Mesothelial cell of epicardium (in vitro differentiated cells): ENCODE measurements at places on chromosomes 4 and X.

- H3K36me3 ChIP-seq, result peaks cover 1% of the 10 kb centered on the region
- H3K27me3 ChIP-seq, result no peaks in the 10 kb centered on the region
- DNase-seq, result no peak
- peaks cover 36% of the 10 kb centered on the region for H3K4me1 ChIP-seq
- H3K27ac ChIP-seq, result no peak overlapping the region
Measured at GRCh38 chr4:181078196-181078595, 1165.0 kb upstream of the TENM3 start.

DNA sequence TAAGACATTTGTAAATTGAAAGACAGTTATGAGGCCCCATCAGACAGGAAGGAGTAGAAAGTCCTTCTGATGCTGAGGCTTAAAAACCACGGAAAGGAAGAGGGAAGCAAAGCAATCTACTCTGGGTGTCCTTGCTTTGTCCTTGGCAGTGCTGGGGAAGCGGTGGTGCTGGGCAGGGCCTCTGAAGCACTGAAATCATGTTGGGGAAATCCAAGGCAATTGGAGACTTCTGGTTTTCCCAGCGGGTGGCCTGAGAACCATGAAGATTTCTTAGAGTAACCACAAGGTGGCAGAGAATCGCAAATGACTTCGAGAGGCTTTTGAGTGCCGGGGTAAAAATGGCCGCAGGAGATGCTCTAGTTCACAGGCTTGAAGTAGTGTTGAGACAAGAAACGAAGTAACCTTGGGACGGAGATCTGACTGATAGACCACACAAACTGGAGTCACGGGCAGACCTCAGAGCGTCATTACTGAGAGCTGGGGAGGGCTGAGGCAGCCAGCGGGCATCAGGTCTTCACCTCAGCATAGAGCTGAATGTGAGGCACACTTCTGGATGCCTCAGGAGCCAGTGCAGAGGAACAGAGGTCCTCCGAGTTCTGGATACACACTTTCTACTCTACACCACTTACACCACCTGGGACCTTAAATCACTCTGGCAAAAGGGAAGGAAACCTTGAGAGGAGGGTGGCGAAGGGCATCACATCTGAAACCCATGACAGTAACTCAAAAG is 130.7 kb upstream of the GPRIN3 start:
- peaks cover 6% of the 10 kb centered on the region for H3K27me3 ChIP-seq
- DNase-seq, result no peak
- no peak overlapping the region for H3K4me3 ChIP-seq
- H3K27ac ChIP-seq, result no peak overlapping the region

- no peak overlapping the region for H3K4me3 ChIP-seq
- peaks cover 41% of the 10 kb centered on the region for H3K36me3 ChIP-seq
- no peak for DNase-seq
Measured at GRCh38 chr4:88897180-88897579, 159.8 kb downstream of the FAM13A start.

DNA sequence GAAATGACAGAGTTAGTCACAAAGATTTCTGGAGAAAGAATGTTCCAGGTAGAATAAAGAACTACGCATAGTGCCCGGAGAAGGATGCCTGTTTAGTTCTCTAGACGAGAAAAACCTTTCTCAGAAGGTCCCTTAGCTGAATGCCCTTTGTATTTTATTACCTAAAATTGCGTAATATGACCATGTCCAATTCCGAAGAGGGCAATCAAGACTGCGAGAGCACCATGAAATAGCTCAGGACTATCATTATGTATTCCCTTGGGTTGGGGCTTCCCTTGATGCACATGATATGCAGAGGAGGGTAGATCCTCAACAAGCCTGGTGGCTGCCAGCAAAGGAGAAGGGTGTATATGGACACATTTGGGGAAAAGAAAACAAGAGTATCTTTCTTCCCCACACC is 358.1 kb upstream of the FTHL17 start:
- H3K27me3 ChIP-seq, result no peaks in the 10 kb centered on the region
- no peak for DNase-seq
- peaks cover 4% of the 10 kb centered on the region for H3K4me1 ChIP-seq
- H3K4me3 ChIP-seq, result no peak overlapping the region
- peaks cover 3% of the 10 kb centered on the region for H3K36me3 ChIP-seq
- H3K27ac ChIP-seq, result no peak overlapping the region

- no peaks in the 10 kb centered on the region for H3K27me3 ChIP-seq
- H3K27ac ChIP-seq, result peak overlapping the region; percentile 81
- H3K36me3 ChIP-seq, result peaks cover 7% of the 10 kb centered on the region
- peak overlapping the region; percentile 93 for H3K4me3 ChIP-seq
- peaks cover 41% of the 10 kb centered on the region for H3K4me1 ChIP-seq
- DNase-seq, result no peak
Measured at GRCh38 chr4:152534541-152535359, 1.1 kb downstream of the FBXW7 start.

- DNase-seq, result no peak
- no peaks in the 10 kb centered on the region for H3K36me3 ChIP-seq
- H3K27me3 ChIP-seq, result no peaks in the 10 kb centered on the region
Measured at GRCh38 chrX:20693078-20693477, 426.4 kb upstream of the RPS6KA3 start.

DNA sequence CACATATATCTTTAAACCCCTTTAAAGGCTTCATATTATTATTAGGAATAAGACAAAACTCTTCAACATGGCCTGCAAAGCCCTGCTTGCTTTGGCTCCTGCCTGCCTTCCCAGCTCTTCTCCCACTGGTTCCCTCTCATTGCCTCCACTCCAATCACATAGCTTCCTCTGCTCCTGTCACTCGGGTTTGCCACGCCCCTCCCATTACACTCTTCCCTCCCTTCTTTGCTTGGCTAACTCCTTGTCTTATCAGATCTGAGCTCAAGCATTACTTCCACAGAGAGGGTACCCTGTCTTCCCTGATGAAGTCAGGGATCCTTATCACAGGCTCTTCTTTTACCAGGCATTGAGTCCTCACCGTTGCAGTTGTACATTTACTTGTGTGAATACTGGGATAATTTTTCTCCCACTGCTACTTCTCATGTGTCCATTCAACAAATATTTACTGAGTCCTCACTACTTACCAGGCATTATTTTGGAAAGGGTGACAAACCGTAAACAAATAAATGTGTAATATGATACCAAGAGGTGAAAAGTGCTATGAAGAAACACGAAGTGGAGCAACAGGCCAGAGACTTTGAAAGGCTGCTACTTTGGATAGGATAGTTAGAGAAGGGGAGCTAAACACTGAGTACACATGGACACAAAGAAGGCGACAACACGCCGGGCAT is 3.2 kb upstream of the VGLL1 start:
- H3K27ac ChIP-seq, result no peak overlapping the region
- no peaks in the 10 kb centered on the region for H3K27me3 ChIP-seq
- no peaks in the 10 kb centered on the region for H3K36me3 ChIP-seq

DNA sequence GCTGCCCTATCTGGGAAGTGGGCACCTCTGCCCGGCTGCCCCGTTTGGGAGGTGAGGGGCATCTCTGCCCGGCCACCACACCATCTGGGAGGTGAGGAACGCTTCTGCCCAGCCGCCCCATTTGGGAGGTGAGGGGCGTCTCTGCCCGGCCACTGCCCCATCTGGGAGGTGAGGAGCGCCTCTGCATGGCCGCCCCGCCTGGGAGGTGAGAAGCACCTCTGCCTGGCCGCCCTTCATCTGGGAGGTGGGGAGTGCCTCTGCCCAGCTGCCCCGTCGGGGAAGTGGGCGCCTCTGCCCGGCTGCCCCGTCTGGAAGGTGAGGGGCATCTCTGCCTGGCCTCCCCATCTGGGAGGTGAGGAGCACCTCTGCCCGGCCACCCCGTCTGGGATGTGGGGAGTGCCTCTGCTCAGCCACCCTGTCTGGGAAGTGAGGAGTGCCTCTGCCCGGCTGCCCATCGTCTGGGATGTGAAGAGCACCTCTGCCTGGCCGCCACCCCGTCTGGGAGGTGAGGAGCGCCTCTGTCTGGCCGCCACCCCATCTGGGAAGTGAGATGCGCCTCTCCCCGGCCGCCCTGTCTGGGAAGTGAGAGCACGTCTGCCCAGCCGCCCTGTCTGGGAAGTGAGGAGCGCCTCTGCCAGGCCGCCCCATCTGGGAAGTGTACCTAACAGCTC is 9.8 kb downstream of the PABPC1L2A start:
- H3K4me3 ChIP-seq, result no peak overlapping the region
- no peak for DNase-seq
- H3K27me3 ChIP-seq, result peaks cover 15% of the 10 kb centered on the region
- no peaks in the 10 kb centered on the region for H3K4me1 ChIP-seq

DNA sequence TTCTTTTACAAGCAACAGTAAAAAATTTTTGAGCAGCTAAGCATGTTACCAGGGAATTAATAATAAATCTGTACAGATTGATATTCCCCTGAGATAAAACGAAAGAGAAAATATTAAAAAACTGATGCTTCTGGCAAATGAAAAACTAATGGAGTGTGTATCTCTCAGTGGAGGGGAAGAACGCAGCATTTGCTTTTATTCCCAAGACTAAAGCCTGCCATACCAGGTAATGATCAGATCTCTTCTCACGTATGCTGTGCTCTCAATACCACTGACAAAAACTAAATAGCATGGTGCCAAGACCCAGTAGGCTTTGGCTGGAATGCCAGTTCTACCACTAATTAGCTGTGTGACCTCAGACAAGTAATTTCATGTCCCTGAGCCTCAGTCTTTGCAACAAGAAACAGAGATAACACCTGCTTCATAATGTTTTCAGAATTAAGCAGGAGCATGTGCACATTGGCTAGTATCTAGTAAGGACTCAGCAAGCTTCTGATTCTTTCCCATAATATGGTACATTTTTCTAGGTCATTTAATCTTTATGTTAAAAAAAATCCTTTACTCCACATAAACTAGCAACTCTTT is 179.6 kb downstream of the CENPC start:
- H3K4me1 ChIP-seq, result peaks cover 37% of the 10 kb centered on the region
- no peak overlapping the region for H3K4me3 ChIP-seq
- DNase-seq, result no peak
- no peaks in the 10 kb centered on the region for H3K27me3 ChIP-seq

- no peak overlapping the region for H3K4me3 ChIP-seq
- DNase-seq, result no peak
- H3K36me3 ChIP-seq, result no peaks in the 10 kb centered on the region
- H3K4me1 ChIP-seq, result peaks cover 24% of the 10 kb centered on the region
Measured at GRCh38 chr4:185738038-185738552, 73.9 kb downstream of the SORBS2 start.

- H3K36me3 ChIP-seq, result no peaks in the 10 kb centered on the region
- no peak overlapping the region for H3K4me3 ChIP-seq
- DNase-seq, result no peak
- no peaks in the 10 kb centered on the region for H3K4me1 ChIP-seq
Measured at GRCh38 chr4:139184129-139184528, 7.1 kb upstream of the ELF2 start.

GRCh38 chr4:120844528-120844921 is 78.0 kb downstream of the PRDM5 start:
- H3K4me1 ChIP-seq, result peaks cover 37% of the 10 kb centered on the region
- H3K4me3 ChIP-seq, result no peak overlapping the region
- DNase-seq, result no peak
- H3K36me3 ChIP-seq, result no peaks in the 10 kb centered on the region
- H3K27ac ChIP-seq, result peak overlapping the region; percentile 32
- no peaks in the 10 kb centered on the region for H3K27me3 ChIP-seq

GRCh38 chr4:134632056-134632455 is 430.5 kb upstream of the PABPC4L start:
- peaks cover 43% of the 10 kb centered on the region for H3K4me1 ChIP-seq
- H3K36me3 ChIP-seq, result no peaks in the 10 kb centered on the region
- DNase-seq, result no peak
- no peak overlapping the region for H3K4me3 ChIP-seq

- peaks cover 11% of the 10 kb centered on the region for H3K27me3 ChIP-seq
- DNase-seq, result no peak
- H3K27ac ChIP-seq, result no peak overlapping the region
- no peaks in the 10 kb centered on the region for H3K36me3 ChIP-seq
Measured at GRCh38 chr4:139630991-139631390, 34.6 kb upstream of the MGST2 start.

DNA sequence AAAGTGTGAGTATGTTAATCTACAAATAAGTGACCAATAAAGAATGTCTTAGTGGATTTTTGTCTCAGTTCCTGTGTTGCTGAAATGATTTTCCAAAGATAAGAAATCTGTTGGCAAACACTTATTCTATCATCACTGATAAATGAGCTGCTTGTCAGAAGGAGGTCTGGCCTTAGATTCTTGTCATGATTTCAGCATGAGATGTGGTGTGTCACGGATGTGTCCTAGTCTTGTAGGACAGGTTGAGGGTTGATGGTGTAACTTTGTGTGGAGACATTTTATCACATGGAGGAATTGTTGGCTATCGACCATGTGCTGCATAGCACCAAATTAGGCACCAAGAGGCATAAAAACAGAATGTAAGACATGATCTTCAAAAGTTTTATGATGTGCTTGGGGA is 31.8 kb upstream of the LIMCH1 start:
- no peak for DNase-seq
- no peaks in the 10 kb centered on the region for H3K27me3 ChIP-seq
- H3K36me3 ChIP-seq, result peaks cover 25% of the 10 kb centered on the region
- H3K4me1 ChIP-seq, result peaks cover 9% of the 10 kb centered on the region
- no peak overlapping the region for H3K4me3 ChIP-seq

DNA sequence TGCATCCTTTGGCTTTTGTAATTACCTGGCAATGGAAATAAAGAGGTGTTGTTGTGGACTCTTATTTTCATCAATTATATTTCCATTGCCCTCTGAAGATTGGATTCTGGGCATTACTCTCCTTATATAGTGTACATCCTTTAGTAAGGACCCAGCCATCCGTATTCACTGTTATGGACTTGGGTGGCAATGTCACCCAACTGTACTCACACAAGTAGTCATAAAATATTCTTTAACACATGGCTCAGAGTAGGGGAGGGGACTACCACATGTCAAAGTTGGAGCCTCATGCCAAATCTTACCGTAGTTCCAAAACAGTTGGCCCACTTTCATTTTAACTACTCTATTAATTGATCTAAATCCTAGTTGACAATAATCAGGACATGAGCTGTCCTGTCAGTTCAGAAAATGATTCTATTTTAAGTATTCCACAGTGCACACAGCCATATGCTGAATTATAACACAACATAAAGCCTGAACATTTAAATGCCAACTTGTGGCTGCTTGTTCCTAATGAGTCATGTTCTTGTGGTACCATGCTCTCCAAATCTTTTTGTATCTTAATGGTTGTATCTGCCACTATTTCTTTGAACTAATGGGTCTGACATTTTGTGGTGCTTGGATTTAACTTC is 4.9 kb downstream of the FRAS1 start:
- H3K4me1 ChIP-seq, result peaks cover 21% of the 10 kb centered on the region
- peaks cover 1% of the 10 kb centered on the region for H3K27me3 ChIP-seq
- peaks cover 1% of the 10 kb centered on the region for H3K36me3 ChIP-seq
- H3K4me3 ChIP-seq, result no peak overlapping the region

DNA sequence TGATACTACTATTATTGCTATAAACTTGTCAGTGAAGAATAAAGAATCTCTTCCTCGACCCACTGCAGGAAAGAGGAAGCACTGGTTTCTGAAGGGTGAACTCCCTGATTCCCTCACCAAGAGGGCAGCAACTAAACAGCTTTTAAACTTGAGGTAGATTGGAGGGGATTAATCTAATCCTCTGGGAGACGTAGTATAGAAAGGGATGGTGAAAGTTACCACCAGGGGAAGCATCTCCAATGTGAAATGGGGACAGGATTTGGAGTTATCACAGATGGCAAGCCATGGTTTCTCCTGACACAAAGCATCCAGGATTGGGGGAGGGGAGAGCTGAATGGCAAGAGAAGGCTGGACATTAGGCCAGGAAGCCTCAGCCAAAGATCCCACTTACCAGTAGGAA is 62.7 kb upstream of the PTPN13 start:
- no peaks in the 10 kb centered on the region for H3K27me3 ChIP-seq
- H3K36me3 ChIP-seq, result no peaks in the 10 kb centered on the region
- DNase-seq, result no peak
- H3K27ac ChIP-seq, result no peak overlapping the region
- H3K4me1 ChIP-seq, result no peaks in the 10 kb centered on the region
